ENCODE measurements at places on chromosomes 2 and 18. TPM values are rescaled to one million over a fixed set of nuclear protein-coding genes. Genes with fewer than 3 reads are reported as not detected.

GRCh38 chr2:221635949-221636348 is 63.8 kb upstream of the EPHA4 start:
- DNase-seq, result no peak

DNA sequence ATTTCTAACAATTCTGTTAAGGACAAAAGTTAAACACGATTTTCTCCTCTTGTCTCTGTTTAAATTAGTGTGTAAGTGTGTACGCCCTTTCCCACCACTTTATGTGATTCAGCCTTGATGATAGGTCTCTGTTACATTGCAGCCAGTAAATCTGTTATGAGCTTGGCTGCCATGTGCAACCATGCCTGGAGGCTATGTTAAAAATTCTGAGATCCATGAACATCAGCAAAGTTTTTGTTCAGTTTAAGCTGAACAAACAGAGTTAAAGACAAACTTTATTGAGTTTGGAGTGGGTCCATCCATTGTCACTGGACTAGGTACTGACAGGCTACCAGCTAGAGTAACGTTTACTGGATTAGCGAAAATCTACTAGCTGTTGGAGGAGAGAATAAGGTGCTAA is 110.4 kb downstream of the NCKAP5 start:
- no peak for DNase-seq

VWA3B gene
- total RNA-seq, result 0.13 TPM

SCN3A gene
- 11.5 TPM for total RNA-seq

DNA sequence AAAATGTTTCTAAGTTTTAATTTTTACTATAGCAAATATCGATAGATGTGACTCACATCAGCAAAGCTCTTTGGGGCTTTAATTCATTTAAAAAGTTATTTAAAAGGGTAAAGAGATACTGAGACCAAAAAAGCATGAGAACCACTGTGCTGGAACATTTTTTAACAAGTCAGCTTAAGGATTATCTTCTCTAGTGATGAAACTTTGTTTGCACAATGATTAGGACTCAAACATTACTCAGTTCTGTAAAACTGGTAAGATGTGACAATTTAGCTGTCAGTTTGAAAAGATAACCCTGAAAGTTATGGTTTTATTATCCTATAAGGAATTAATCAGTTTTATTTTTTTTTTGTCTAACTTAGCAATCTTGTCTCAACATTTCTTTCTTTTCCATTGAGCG is 301.4 kb downstream of the TSN start:
- DNase-seq, result no peak

DNA sequence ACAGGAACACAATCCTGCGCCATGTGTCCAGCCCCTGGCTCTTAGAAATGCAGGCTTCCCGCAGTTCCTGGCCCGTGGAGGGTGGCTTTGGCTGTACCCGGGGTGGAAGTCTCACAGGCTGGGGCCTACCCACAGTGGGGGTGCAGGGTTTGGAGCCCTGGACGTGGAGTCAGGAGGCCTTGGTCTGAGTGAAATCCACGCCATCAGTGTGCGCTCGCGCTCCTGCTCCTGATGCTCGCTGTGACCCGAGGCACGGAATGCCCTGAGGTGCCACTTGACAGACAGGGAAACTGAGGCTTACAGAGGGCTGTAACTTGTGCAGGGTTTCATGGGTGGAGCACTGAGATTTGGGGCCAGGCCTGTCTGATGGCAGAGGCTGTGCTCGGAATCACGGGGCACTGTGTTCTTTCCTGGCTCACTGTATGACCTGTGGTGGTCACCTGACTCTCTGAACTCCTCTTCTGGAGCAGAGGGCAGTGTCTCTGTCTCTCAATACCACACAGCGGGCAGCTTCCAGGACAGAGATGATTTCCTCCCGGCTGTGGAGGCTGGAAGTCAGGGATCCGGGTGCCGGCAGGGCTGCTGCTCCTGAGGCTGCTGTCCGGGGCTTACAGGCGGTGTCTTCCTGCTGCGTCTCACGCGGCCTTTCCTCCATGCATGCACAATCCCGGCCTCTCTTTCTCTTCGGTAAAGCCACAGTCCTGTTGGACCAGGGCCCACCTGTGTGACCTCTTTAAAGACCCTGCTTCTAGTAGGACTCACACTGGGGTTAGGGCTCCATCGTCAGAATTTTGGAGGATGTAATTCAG is 25.9 kb upstream of the ALLC start:
- no peak for DNase-seq

DNA sequence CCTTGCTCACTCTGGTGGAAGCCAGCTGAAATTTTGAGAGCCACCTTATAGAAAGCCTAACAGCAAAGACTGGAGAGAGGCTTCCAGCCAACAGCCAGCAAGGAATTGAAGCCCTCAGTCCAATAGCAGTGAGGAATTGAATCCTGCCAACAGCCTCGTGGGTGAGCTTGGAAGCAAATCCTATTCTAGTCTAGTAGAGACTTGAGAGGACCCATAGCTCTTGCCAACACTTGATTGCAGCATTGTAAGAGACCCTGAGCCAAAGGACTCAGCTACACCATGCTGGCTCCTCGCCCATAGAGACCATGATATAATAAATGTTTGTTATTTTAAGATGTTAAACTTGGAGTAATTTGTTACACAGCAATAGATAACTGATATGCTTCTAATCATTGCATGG is 403.0 kb upstream of the TNP1 start:
- DNase-seq, result no peak

DOCK10 gene
- 6.1 TPM for total RNA-seq

ABCG8 gene
- total RNA-seq, result not detected

LRRC30 gene
- total RNA-seq, result not detected

FOXI3 gene
- total RNA-seq, result not detected

GRCh38 chr2:162821176-162821575 is 17.4 kb downstream of the KCNH7 start:
- DNase-seq, result no peak

DNA sequence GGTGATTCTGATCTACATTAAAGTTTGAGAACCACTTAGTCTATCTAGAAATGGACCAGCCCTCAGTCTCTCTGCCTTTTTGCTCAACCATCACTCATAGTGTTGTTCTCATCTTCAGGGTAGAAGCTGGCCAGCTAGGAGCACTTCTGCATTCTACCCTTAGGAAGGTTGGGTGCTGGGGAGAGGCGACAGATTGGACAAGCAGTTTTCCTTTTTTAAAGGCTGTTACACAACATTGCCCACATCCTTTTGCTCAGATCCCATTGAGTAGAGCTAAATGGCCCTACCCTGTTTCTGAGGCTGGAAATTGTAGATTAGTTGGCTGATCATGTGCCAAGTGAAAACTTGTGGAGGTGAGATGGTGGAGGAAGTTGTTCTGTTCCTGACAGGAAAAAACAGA is 35.6 kb downstream of the OSBPL6 start:
- no peak for DNase-seq

DNA sequence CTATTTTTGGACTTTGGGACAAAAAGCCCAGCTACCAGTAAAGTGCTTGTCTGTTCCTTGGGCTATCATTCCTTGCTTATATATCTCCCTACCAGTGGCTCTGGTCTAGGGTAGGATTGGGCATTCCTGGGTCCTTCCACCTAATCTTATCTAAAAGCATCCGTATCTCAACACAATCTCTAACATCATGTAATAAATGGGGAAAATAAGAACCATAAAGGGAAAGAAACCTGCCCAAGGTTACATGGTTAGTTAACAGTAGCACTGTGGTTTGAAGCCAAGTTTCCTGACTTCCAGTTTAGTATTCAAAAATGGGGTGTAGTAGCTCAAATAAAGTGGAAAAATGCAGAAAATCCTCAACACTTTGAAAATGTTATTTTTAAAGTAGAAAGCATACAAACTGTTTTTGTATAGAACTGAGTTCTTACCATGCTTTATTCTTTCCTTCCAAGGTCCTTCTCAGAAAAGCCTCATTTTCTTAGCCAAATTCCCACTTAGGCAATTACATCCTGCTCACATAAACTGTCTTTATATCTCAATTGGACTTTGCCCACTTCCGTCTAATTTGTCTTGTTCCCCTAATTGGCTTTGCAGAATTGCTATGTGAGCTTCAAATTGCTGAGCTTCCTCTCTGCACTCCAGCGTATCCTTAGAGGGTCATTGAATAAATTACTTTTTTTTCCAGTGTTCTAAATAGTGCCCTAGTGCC is 273.1 kb upstream of the UBE2E3 start:
- no peak for DNase-seq

DNA sequence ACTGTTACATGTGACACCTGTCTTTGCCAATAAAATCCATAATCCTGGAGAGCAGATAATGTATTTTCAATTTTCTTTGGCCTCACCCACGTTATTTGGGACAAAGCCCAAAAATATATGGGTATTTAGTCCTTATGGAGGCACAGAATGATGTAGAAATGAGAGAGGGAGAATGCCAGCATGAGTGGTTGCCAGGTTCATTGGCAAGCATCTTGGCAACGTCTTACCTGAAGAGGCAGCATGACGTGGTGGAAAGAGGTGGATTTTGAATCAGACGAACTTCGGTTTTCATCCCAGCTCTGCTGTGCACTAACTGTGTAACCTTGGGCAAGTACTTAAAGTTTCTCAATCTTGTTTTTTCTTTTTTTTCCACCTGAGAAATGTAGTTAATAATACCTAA is 969.6 kb upstream of the PIK3C3 start:
- DNase-seq, result no peak

UGT1A3 gene
- not detected for total RNA-seq

DNA sequence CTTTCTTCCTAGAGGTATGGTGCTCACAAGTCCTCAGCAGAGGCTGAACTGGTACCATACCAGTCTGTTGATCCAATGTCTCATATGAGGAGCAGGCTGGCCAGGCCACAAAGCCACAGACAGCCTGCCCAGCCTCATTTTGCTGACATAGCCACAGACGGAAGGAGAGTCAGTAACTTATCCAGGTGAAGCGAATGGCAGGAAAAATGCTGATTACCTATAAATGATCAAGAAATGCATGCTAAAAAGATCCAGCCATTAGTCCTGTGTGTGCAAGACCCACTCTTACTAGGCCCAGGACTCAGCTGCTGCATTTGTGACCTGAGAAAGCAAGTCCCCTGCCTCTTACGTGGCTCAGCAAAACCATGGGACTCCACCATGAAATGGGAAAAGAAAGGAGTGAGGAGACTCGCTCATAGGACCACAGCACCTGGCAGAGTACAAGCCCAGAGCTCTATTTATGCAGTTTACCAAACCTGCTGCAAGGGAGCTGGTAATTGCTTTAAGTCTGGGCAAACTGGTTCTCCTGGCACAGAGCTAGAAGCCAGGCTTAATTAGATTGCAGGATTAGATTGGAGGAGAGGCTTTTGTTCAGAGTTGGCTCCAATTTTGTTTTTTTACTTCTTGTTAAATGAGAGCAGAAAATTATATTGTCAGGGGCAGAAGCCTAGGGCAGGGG is 19.0 kb downstream of the RHOB start:
- no peak for DNase-seq

ZNF804A gene
- not detected for total RNA-seq

DNA sequence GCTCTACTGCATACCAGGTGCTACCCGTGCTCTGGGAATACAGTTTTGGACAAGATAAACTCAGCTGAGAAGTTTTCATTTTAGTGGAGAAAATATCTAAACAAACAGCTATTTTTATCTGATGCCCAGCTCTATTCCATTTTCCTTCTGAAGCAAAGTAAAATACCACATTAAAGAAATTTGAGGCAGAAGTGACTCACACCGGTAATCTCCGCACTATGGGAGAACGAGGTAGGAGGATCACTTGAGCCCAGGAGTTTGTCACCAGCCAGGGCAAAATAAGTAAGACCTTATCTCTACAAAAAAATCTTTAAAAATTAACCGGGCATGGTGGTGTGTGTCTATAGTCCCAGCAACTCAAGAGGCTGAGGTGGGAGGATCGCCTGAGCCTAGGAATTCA is 416.2 kb upstream of the LYPD1 start:
- no peak for DNase-seq

GRCh38 chr2:160338901-160339685 is 139.0 kb upstream of the ITGB6 start:
- peak; percentile 24 for DNase-seq

DNA sequence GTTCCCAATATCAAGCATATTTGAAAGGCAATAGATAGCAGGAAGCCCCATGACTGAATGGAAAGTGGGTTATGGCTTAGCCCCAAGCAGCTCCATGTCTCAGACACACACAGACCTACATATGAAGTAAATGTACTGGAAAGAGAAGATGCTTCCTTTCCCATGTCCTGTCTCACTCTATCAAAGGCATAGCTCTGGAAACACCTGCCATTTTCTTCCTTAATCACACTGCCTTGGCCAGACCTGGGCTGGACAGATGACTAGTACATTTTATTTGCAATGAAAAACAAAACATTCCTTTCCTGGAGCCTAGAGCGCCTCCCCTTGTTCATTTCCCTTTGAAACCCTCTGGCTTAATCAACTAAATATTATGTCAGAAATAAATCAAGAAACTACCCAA is 160.7 kb downstream of the ANTXR1 start:
- peak; percentile 85 for DNase-seq

DNA sequence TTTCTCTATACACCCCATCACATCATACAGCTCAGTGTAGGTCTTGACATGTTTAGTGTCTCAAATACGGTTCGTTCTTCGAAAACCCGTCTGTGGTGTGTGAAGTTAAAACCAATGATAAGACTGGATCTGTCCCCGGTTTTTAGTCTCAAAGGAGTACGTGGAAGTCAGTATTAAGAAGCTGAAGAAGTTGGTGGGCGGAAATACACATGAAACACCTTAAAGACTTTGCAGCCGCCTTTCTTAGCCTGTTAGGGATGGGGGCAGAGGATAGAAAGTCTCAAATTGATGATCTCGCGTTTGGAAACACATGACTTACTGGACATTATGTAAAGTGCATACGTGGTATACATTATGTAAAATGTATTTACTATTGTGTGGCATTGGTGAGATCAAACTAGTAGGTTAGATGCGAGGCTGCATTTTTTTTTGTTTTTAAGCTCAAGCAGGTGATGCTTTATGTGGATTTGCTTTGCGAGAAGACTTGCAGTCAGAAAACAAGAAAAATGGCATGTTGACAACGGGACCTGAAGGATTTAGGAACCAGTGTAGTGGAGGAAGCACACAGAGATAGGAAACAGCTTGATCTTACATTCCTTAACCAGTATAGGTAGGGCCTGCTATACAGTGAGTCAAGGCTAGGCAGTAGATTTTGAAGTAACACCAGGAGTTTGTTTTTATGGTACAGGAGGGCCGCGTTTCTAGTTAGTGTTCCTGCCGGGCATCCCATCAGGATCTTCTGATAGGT is 1.2 kb downstream of the CNOT11 start:
- DNase-seq, result no peak

SPDYA gene
- 0.13 TPM for total RNA-seq

DNA sequence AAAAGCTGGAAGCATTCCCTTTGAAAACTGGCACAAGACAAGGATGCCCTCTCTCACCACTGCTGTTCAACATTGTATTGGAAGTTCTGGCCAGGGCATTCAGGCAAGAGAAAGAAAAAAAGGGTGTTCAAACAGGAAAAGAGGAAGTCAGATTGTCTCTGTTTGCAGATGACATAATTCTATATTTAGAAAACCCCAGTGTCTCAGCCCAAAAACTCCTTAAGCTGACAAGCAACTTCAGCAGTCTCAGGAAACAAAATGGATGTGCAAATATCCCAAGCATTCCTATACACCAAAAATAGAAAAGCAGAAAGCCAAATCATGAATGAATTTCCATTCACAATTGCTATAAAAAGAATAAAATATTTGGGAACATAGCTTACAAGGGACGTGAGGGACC is 11.1 kb downstream of the SLC8A1 start:
- DNase-seq, result no peak
